Foreskin keratinocyte (primary cell): ENCODE measurements at places on chromosomes 4 and X. TPM values are rescaled to one million over a fixed set of nuclear protein-coding genes. Genes with fewer than 3 reads are reported as not detected.

Gene CT47B1
- not detected in 2 replicates for polyA plus RNA-seq

Gene MEPE
- not detected in 2 replicates for polyA plus RNA-seq

Gene NCAPG
- polyA plus RNA-seq: 19.2 and 23.4 TPM in 2 replicates

Gene FLNA
- polyA plus RNA-seq: 1,552 and 1,648 TPM in 2 replicates

Gene RTL9
- 0.03 TPM in 2 replicates for polyA plus RNA-seq

Gene MED12
- 4.6 and 5.1 TPM in 2 replicates for polyA plus RNA-seq

Gene PAGE5
- not detected in 2 replicates for polyA plus RNA-seq

Gene SSX4B
- not detected in 2 replicates for polyA plus RNA-seq

Gene TRPC3
- polyA plus RNA-seq: not detected in 2 replicates

Gene SMIM10L2A
- 0.03 and 0.04 TPM in 2 replicates for polyA plus RNA-seq

Gene WDR1
- 293 and 310 TPM in 2 replicates for polyA plus RNA-seq

Gene BMPR1B
- 0.02 and 0.06 TPM in 2 replicates for polyA plus RNA-seq

Gene ZDHHC15
- polyA plus RNA-seq: not detected in 2 replicates

Gene NDST3
- polyA plus RNA-seq: not detected in 2 replicates

Gene KLB
- polyA plus RNA-seq: 0.01 TPM in 1 of 2 replicates, not detected in the other

Gene DOK7
- 0.71 and 1.1 TPM in 2 replicates for polyA plus RNA-seq

Gene C4orf36
- polyA plus RNA-seq: 3.2 and 3.9 TPM in 2 replicates

Gene EVC2
- 2.7 and 3.1 TPM in 2 replicates for polyA plus RNA-seq

Gene HHIP
- 0.52 and 1.6 TPM in 2 replicates for polyA plus RNA-seq
